ENCODE measurements at places on chromosomes 3 and 15.

GRCh38 chr3:18241837-18242236 is 183.3 kb downstream of the SATB1 start:
- no peak for DNase-seq

- DNase-seq: no peak
Observed at GRCh38 chr3:37810848-37811247, 50.8 kb upstream of the CTDSPL start.

GRCh38 chr15:66623801-66624453 is 58.1 kb upstream of the LCTL start:
- DNase-seq: no peak

DNA sequence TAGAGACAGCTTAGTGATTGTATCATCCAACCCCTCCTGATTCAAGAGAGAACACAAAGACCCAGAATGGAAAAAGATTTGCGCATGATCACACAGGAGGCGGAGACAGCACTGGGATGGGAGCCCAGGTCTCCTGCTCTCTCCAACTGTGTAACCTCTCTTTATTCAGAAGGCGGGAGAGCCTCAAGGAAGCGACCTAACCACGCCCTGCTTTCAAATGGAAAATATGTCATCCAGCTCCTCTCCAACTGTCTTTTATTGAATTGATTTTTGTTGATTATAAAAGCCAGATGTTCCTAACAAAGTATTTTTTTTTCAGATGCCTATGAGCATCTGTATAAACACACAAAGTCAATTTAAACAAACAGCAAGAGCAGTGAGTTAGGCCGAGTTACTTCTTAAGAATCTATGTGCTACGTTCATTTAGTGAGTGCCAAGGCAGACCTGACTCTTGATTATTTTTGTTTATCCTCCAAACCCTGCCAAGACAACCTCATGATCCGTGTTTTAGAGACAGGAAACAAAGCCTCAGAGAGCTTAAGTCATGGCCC is 74.5 kb downstream of the BFSP2 start:
- DNase-seq: peak; percentile 72

GRCh38 chr3:129314386-129315222 is 35.9 kb downstream of the HMCES start:
- DNase-seq: peak; percentile 74

DNA sequence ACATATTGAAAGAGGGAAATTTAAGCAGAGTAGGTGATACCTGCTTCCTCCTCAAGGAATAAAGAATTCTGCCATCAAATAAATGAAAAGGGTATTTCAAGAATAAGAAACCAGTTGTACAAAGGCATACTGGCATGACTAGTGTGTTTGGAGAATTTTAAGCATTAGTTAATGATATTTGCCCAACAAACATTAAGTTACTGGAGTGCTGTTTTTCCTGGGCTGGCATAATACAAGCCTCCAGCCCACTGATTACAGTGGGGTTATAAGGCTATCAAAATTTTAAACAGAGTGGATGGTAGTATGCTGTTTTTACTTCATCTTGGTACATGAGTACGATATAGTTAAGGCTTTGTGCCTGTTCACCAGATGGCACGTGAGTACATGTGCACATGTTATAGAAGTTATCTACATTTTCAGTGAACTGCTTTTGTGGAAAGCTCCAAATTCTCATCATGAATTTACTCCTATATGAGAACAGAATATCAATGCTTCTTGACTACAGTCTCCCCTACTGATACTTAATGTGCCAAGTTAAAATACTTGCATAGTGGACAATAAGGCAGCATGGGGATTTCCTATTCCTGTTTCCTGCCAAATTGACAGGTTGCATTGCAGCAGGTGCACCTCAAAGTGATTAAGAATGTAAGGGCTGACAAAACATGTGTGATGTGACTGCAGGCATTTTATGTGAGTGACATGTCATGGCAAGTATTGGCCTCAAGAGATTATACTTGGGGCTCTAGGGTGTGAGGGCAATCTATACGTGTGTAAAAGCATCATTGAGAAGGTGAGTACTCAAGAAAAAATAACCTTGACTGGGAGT is 14.9 kb downstream of the NAALADL2 start:
- DNase-seq: no peak

DNA sequence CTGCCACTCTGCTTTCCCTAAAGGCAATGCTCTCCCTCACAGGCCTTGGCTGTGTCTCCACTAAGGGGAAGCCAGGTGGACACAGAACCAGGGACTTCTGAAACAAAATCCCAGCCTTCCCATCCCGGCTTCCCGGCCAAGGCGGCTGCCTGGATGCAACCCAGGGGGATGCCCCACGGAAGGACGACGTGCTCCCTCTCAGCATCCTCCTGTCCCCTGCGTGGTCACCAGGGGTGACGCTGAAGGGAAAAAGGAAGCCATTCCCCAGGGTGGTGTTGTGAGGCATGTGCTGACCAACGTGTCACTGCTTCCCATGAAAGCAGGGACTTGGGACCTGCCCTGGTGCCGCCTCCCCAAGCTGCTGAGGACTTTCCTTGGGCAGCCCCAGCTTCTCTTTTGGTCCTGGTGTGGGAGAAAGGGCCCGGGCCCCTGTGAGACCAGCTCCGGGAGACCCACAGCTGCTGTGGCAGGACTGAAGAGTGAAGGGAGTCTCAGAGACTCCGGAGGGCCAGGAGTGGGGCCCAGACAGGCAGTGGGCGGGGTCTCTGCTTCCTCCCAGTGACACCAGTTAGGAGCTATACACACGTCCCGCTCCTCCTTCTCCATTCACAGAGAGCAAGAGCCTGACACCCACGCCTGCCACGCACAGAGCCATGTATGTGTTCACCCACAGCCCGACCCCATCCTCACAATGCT is 139.2 kb downstream of the NUP210 start:
- DNase-seq: no peak

DNA sequence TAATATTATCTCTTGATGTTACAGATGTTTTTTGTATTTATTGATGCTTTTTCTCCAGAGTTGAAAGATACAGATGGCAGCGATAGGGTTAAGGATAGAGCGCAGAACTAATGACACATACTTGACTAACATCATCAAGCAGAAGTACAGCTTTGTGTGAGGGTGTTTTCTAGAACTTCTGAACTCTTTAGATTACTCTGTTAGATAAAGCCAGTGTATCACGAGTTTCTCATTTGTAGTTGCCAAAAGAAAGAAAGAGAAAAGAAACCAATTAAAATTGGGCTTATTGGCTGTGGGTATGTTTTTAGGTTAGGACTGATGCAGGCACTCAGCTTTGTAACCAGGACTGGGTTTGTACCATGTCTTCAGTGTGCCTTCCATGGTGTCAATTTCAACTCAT is 6.6 kb upstream of the GPR171 start:
- DNase-seq: no peak

- no peak for DNase-seq
Observed at GRCh38 chr15:81686021-81686420, 312.0 kb upstream of the TMC3 start.

GRCh38 chr3:148175214-148175613 is 522.5 kb upstream of the AGTR1 start:
- no peak for DNase-seq

DNA sequence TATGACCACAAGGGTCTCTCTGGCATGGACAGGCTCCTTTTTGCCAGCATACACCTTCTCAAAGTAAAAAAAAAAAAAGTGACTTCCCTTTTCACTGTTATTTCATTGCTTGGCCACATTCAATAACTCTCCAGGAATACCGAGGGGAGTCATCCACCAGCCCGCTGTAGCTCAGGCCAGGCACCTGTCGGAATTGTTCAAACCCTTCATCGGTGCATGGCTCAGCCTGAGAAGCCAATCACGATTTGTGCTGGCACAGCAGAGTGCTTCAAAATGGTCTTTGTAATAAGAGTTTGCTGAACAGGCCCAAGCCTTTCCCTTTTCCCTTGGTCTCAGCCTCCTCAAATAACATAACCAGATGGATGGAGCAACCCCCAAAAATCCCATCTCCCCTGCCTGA is 145.4 kb downstream of the PDZRN3 start:
- DNase-seq: no peak

DNA sequence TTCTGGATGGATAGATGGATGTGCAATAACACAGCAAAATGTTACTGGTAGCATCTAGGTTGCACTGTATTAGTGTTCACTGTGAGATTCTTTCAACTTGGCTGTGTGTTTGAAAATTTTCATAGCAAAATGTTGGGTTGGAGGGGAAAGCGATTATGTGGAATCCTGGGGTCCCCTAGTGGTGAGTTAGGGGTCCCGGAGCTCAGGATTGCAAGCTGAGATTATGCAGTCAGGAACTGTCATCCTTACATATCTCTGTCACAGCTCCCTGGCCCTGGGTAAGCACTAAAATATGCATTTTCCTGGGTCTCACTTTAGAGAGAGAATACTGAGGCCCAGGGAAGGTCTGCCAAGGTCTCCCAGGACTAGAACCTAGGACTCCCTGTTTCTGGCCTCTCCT is 77.2 kb downstream of the CEMIP start:
- peak; percentile 36 for DNase-seq

DNA sequence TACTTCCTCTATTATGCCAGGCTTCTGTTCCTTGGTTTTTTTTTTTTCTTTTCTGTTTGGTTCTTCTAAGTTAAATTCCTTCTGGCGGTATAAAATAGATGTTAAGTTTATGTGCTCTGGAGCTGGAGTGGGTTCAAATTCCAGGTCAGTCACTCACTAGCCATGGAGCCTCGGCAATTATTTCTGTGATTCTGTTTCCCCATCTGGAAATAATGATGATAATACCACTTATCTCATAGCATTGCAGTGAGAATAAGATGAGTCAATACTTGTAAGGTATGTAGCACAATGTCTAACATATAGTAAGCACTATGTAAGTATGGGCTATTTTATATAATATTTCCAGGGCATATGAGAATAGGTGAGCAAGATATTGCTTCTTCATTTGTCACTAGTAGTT is 33.2 kb upstream of the ZDHHC23 start:
- DNase-seq: no peak

GRCh38 chr3:171099911-171100310 is 73.4 kb upstream of the SLC2A2 start:
- DNase-seq: no peak
